ENCODE measurements at places on chromosomes 6 and 20.

- no peak for DNase-seq
Observed at GRCh38 chr6:31474871-31475286, 23.1 kb upstream of the MICB start.

DNA sequence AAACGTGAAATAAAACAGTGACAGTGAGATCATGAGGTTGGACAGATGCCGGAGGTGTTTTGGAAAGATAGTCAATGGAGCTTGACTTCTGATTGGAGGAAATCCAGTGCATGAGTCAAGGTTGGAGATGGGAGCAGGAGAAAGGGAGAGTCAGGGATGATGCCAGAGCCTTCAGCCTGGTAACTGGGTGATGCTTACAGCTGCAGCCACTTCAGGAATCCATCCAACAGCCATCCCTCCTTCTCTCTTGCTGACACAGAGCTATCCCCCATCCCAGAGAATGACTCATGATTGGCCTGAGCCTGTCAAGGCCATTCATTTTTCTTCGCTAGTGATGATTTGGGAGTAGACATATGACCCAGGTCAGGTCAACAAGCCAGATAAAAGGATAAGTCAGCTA, 112.8 kb downstream of the SAMD5 start:
- DNase-seq, result peak; percentile 19

- peak; percentile 5 for DNase-seq
Observed at GRCh38 chr6:105713474-105714118, 310.7 kb upstream of the PREP start.

- DNase-seq, result peak; percentile 76
Observed at GRCh38 chr6:21587179-21587960, 6.2 kb upstream of the SOX4 start.

DNA sequence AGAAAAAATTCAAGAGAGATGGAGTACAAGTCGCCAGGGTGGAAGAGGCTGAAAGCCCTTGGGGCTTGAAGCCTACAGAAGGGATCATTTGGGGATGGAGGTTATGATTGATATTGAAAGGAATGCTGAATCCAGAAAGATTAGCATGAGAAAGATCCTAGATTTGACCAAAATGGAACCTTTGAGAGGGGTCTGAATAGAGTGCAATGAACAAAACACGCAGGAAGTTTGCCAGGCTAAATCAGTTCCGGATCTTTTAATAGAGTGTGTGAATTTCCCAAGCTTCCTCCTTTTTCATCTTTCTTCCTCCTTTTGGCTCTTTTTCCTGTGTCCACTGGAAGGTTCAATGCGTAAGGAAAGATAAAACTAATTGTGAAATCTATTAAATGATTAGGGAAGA, 15.3 kb downstream of the IPCEF1 start:
- DNase-seq, result no peak

DNA sequence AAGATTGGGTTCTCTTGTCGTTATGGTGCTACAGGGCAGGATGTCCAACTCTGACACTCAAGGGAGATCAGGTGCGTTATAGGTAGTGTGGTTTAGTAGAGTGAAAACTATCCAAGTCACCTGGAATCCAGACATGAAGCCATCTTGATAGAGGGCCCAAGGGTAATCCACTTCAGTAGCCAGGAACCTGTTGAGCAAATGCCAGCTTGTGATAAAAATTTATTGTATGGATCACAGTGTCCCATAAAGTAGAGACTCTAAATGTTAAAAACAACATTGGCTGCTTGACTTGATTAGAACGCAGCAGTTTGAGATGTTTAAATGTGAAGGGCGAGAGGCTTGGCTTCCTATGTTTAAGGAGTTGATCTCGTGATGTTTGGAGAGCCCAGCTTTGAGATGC, 105.7 kb upstream of the GMDS start:
- no peak for DNase-seq

DNA sequence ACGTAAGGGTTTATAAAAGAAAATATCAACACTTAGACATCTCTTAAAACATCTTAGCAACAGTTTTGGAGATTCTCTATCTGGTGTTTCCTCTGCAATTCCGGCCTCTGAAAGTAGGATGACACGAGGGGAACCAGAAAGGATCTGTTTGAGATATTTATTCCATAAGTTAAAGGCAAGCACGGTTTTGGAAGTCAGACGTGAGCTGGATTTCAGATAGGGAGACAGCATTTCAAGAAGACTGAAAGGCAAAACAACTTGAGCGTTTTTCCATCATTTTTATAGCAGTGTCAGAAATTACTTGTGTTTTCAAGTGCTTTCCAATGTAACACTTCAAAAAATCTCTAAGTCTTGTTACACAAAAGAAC, 52.9 kb upstream of the BTN3A2 start:
- DNase-seq, result no peak

DNA sequence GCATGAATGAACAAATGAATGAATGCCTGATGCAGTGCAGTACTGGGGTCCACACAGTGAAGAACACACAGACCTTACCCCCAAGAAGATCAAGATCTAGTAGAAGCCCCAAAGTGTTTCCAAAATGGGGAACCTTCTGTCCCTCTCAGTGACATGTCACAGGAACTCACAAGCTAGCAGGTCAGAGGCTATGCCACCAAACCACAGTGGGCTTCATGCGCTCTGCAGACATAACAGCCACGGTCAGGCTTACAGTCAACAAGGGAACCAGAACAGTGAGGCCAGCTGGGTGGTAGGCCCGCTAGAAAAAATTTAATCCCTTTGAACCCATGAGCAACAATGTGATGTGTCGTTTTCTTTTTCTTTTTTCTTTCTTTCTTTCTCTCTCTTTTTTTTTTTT, 20.2 kb upstream of the ARFGEF2 start:
- DNase-seq, result no peak

DNA sequence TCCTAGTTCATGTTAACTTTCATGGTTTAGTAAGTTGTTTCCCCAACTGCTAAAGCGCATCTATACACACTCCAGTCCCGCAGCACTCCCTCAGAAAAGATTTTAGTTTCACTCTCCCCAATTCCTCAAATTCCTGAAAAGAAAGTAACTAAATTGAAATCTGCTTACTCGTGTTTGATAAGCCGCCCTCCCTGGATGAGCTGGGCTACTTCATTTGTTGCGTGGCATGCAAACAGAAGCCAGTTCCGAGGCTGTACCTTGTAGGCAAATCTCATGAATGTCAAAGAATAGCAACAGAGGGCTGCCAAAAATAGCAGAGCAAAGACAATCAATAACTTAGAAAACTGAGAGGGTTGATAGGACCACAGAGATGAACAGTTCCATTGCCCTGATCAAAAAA, 16.9 kb downstream of the MPC1 start:
- DNase-seq, result peak; percentile 31

DNA sequence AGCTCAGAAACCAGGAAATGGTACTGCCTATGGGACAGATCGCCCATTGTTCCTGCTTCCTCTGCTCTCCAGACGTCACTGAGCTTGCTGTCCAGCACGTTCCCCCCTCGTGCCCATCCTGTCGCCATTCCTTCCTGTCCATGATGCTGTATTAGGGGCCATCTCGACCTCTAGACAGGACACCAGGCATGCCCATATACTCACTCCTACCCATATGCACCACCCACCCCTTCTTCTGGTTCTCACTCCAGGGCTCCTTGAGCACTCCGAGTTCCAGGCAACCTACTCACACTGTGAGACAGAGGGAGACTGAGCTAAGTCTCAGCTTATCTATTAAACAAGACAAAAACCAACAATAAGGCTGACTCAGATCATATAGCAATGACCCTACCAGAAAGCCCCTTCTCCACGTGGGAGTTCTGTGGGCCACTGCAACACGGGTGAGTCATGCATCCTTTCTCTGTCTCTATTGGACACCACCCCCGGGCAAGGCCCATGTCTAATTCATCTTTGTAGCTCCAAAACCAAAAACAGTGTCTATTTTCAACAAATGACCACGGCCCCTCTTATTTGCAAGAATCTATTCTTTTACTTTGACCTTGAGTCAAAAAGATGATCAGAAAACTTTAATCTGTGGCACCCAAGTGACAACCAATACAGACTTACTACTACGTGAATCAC, 65.7 kb downstream of the PSMG4 start:
- DNase-seq, result peak; percentile 94

Measured in fibroblast of the aortic adventitia (primary cell).